HepG2 (cell line): ENCODE measurements at places on chromosomes 13 and 19.

GRCh38 chr13:66098931-66099628 lies 1131.1 kb downstream of the PCDH9 start:
- DNase-seq, result no peak

DNA sequence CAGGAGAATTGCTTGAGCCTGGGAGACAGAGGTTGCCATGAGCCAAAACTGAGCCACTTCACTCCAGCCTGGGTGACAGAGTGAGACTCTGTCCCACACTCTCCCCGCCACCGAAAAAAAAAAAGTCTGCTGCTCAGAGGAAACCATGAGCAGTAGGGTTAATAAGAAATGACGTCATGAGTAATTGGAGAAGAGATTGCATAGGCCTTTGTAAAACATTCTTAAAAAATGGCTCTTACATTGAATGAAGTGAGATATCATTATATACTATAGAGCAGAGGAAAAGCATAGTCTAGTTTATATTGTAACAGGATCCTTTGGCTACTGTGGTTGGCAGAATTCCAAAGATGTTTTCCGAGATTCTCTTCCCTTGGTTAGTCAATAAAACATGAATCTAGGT lies 228.2 kb downstream of the PCDH20 start:
- DNase-seq, result no peak

DNA sequence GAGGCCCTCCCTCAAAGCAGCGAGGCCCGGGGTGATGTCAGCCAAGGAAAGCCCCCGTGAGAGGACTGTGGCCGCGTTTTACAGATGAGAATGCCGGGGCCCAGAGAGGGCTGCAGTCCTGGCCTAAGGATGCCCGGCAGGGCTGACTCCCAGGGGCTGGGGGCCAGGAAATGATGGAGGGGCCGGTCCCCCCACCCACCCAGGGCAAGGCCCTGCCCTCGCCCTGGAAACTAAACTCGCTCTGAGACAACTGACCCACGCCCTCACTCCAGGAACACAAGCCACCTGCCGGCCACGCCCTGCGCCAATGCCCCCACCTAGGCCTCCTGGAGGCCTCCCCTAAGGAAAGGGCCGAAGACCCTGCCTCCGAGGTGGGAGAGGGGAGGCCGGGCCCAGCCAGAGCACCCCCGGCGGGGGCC lies 7.2 kb downstream of the ZBTB7A start:
- DNase-seq, result no peak

GRCh38 chr13:36801035-36801434 lies 18.0 kb upstream of the RFXAP start:
- no peak for DNase-seq

DNA sequence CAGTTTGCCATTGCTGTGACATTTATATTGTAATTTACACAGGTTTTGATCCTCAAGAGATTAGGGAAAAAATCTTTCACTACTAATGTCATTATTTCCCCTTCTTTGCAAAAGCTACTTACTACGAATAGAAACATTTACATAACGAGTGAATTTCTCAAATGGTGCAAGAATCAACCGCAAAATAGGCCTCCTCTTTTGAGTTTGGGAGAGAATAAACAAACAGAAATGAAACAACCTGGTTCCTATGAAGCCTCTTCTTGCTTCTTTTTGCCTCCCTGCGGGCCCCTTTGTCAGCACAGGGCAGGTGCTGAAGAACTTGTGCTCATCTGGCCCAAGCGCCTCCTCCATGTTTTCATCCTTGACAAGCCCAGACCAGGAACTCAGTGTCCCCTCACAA lies 10.1 kb upstream of the GJA3 start:
- DNase-seq, result no peak

DNA sequence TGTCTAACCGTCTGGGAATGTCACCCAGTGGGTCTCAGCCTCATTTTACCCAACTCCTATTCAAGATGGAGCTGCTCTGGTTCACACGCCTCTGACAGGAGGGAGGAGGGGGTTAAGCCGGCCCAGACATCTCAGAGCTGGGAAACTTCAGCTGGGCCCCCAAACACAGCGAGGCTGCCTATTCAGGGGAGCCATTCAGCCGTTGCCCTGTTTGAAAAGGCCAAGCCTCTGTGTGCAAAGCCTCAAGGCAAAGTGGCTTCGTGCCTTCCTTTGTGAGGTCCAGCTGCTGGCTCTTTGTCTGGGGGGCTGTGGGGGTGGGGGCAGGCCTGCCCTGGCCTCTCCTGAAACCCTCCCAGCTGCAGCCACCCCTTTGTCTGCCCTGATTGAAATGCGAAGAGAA lies 147.4 kb downstream of the PTPRS start:
- no peak for DNase-seq

DNA sequence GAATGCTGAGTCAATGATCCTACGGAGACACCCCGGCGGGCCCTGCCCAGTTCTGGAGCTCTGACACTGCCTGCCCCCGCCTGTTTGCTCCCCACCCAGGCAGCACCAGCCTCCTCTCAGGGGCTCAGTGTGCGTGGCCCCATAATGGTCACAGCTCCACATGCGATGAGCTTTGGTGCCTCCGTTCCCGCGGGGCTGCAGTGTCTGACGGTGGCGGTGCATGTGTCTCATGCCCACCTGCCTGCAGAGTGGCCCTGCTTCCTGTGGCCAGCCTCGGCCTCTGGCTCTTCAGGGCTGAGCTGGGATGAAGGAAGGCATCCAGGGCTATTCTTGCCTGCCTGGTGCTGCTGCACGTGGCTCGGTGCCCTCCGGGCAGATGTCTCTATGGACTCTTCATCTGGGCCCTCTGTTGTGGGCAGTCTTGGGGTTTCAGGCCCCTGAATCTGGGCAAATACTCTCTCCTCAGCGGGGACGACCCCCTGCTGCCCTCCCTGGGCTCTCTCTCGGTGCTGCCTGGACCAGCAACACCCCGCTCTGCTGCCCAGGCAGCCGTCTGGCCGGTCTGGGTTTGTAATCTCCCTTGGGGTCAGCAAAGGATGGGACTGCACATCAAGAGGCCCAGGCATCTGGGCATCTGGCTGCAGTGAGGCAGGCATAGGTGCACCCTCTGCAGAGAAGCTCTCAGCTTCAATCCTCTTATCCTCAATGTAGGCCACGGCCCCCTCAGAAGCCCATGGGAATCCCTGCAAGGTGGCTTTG lies 19.3 kb upstream of the TMEM255B start:
- no peak for DNase-seq

DNA sequence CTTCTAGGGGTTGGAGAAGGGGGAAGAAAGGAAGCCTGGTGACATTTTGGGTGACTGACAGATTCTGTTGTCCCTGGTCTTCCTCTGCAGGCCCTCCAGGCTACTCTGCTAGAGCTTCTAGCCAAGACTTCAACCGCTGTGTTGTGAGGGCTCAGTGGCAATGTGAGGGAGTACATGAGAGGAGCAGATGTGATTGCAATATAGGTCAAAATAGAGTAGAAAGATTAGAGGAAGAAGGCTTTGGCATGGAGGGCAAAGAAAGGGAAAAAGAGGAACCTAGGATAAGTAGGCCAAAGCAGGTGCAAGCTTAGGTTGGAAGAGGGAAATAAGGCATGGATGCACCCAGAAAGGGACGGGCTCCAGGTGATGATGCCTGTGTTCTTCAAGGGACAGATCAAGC lies 216.9 kb downstream of the RGCC start:
- DNase-seq, result no peak
